ENCODE measurements at places on chromosomes 12 and 14.

GRCh38 chr14:104563191-104563741 lies 16.3 kb upstream of the C14orf180 start:
- no peak for DNase-seq

DNA sequence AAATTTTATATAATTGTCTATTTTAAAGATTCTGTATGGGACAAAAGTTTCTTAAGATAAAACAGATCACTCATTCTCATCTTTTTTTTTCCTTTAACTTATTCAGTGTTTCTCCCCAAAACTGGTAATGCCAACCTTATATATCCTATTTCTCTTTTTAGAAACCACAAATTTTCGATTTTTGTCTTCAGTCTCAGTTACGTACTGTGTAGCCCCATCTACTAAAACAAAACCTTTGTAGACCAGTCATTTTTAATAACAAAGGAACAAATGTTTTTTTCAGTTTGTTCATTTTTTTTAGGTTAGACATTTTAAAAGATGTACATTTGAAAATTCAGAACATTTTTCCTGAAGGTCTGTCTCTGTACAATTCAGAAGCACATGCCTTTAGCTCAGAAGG lies 18.2 kb downstream of the PNMA1 start:
- no peak for DNase-seq

DNA sequence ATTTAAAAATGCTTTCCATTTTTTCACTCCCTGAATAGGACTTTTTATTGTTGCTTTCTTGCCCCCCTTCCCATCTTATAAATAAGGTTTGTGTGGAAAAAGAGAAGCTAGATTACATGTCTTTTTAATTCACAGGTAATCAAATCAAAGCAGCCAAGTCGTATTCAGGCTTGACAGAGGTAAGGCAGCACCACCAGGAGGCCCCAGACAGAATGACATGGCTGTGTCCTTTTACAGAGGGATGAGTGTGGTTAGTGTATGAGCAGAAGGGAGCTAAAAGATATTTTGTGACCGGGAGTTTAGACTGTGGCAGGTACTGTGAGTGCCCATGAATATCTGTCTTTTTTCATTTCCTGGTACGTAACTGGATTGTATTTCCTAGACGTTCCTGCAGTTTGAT lies 596.1 kb downstream of the ETNK1 start:
- no peak for DNase-seq

DNA sequence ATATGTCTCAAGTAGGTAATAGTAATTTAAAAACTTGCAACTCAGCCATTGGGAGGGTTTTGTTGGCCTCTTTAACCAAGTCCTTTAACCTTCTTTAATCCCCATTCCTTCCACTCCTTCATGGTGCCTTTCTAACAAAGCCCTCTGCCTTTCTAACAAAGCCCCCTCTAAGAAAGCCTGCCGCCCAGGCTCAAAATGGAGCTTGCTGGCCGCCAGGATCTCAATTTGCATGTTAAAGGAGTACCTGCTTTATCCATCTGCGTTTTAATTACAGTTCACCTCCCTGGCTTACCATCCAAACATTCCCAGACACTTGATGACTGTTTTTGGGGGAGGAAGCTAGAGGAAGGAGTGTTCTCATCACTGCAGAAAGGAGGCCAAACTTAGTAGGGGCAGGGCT lies 183.4 kb downstream of the PTPN11 start:
- no peak for DNase-seq

- DNase-seq = peak; percentile 49
Observed at GRCh38 chr14:64704743-64705380, 638 bp downstream of the PLEKHG3 start.

DNA sequence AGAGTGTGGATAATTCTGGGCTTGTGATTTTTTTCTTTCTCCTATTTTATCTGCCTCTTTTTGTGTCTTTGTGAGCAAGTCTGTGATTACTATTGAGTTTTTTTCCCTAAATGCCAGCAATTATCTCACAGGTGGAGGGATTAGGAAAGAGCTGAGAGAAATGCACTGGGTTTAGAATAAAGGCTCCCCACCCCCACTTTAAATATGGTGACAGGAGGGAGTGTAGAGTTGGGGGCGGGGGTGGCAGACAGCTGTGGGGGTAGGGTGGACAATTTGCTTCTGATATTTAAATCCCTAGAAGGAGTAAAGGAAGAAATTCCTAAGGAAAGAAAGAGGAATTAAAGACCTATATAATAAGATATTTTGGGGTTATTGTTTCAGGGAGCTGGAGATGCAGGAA lies 145.9 kb downstream of the NRXN3 start:
- DNase-seq = no peak
